ENCODE measurements at places on chromosomes 2 and 18.

DNA sequence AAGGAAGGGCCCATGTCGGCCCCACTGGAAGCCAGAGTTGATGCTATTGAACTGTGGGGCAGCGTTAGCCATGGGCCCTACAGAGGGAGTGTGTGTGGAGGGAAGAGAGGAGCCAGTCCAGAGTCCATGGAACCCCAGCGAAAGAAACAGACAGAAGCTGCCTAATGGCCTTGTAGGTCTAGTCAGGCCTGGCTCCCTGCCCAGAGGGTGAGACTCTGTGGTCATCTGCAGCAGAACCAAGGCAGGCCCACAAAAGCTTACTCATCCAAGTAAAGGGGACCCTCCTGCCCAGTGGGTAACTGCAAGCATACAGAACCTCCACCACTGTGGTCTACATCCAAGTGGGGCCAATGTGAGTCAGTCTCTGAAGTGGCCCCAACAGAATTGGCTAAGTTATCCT is 439.8 kb downstream of the TGIF1 start:
- DNase-seq, result no peak

- DNase-seq, result no peak
Measured at GRCh38 chr18:5107988-5108387, 89.1 kb downstream of the AKAIN1 start.

GRCh38 chr2:118856978-118857676 is 9.7 kb upstream of the EN1 start:
- DNase-seq, result no peak

DNA sequence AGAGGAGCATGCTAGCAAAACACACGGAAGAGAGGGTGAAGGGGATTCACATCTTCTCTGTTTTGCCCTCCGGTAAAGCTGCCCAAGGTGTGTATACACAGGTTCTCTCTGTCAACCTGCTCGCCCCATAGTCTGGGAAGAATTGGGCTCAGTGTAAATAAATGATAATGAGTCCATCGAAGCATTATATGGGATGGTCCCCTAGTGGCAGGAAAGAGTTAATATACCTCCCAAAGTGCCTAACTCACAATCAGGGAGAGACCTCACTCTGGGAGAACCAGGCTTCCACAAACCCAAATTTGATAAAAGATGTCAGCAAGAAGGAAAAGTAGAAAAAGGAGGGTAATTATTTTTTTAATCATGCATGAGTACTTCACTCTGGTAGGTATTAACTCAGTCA is 262.2 kb upstream of the ZNF521 start:
- no peak for DNase-seq

- no peak for DNase-seq
Measured at GRCh38 chr18:75338631-75339030, 88.9 kb downstream of the SMIM21 start.

DNA sequence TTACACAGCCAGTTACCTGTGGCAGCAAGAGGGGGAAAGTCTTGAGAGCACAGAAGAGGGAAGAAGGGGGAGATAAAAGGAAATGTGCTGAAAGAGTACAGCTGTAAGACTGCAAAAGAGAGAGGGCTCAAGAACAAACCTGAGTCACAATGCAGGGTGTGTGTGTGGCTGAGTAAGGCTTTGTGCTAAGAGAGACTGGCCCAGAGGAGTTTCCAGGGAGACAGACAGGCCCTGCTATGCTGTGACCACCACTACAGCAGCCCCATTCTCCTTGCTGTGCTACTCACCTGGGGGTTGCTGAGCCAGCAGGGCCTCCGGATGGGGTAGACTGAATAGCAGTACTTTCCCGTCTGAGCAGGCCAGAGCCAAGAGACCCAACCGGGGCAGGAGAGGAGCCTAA is 12.4 kb upstream of the MPV17 start:
- no peak for DNase-seq

GRCh38 chr2:36469710-36470109 is 114.1 kb downstream of the CRIM1 start:
- DNase-seq, result no peak

DNA sequence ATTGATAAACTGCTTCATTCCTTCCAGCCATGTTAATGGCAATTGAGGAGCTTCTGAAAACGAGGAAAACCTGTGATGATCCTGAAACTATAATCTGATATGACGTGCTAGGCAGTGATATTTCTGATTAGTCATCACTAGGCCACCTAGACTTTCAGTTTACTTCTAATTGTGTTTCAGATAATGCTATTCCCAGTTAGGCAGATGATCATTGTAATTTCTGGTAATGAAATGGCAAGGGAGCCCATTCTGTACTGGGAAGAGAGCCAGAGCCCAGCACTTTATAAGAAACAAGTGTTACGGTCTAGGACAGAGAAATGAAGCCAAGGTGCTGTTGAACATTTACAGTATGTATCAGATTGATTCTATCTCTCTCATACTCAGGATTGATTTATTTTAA is 106.2 kb downstream of the CPO start:
- no peak for DNase-seq

- peak; percentile 44 for DNase-seq
Measured at GRCh38 chr2:75064691-75065396, 106.4 kb downstream of the POLE4 start.

GRCh38 chr2:144020047-144020446 is 499.9 kb downstream of the ZEB2 start:
- no peak for DNase-seq

- no peak for DNase-seq
Measured at GRCh38 chr18:24209558-24209957, 70.7 kb downstream of the CABYR start.

GRCh38 chr18:13700153-13700552 is 26.2 kb downstream of the FAM210A start:
- no peak for DNase-seq

- no peak for DNase-seq
Measured at GRCh38 chr2:138550670-138551287, 49.2 kb downstream of the SPOPL start.

GRCh38 chr2:201715459-201715858 is 17.0 kb upstream of the MPP4 start:
- DNase-seq, result no peak

- DNase-seq, result no peak
Measured at GRCh38 chr2:61978522-61978921, 73.0 kb downstream of the COMMD1 start.

Data from stimulated activated CD4-positive, alpha-beta T cell treated with anti-CD3 and anti-CD28 coated beads, Interleukin-4, amount 100 ng/mL, for 1 hour (primary cell).